NCI-H1694 treated with DMSO at 0.1 percent for 48 hours (cell line): ENCODE measurements at places on chromosomes 2 and 18.

DNA sequence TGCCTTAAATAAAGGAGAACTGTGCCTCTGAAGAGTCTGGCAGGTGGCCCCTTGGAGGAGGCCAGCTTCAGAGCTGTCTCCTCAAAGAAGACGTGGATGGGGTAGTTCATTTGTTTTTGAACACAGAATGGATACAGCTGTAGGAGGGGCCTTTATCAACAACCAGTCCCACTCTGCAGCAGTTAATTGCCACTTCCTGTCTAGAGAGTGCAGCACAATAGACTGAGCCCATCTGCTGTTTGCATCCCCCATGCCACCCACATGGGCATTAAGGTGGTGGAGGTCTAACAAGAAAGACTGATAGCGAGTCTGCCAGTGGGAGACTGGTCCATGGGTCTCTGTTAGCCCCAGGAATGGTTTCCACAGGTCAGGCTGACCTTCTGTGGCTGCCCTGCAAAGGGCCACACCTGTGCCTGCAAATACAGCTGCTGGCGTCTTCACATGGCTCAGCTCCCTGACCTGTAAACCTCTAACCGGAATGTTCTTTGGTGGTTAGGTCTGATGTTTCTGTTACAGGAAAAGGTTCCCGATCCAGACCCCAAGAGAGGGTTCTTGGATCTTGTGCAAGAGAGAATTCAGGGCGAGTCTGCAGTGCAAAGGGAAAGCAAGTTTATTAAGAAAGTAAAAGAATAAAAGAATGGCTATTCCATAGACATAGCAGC, 153.3 kb upstream of the ITGA6 start:
- DNase-seq = no peak

- no peak for DNase-seq
These were observed 119.0 kb downstream of the GCA start for GRCh38 chr2:162462911-162463310.

DNA sequence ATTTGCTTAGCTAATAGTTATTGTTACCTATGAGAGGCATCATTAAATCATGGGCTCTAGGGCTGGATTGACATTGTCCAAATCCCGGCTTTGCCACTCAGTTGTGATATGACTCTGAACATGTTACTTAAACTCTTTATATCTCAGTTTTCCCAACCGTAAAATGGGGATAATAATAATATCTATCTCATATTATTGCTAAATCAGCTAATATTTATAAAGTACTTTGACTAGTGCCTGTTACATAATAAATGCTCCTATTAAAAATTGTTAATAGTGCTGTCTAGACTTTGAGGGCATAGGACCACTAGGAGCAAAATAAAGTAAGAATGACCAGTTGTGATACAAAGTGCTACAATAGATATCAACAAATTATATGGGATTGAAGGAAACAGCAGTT, 376.3 kb upstream of the FIGN start:
- no peak for DNase-seq

- DNase-seq = no peak
These were observed 42.2 kb downstream of the CD302 start for GRCh38 chr2:159755788-159756187.

- peak; percentile 45 for DNase-seq
These were observed 34.8 kb upstream of the KLHL29 start for GRCh38 chr2:23350041-23350791.

- no peak for DNase-seq
These were observed 2.1 kb upstream of the DNAJC27 start for GRCh38 chr2:24973812-24974211.

DNA sequence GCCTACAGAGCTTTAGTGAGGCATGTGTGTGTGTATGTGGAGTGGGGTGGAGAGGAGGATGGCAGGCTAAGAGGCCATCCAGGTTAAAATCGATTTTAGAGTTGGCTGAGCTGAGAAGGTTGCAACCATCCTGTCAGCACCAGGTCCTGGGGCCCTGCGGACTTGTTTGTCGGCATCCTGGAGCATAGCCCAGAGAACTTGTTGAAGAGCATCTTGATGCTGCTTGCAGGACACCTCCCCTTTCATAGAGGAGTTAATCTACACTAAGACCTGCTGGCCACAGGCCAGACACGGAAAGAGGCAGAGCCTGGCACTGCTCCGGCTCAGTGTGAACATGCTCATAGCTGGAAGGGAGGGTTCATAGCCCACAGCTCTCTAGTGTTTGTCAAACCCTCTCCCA, 72.1 kb upstream of the RGPD5 start:
- DNase-seq = no peak

DNA sequence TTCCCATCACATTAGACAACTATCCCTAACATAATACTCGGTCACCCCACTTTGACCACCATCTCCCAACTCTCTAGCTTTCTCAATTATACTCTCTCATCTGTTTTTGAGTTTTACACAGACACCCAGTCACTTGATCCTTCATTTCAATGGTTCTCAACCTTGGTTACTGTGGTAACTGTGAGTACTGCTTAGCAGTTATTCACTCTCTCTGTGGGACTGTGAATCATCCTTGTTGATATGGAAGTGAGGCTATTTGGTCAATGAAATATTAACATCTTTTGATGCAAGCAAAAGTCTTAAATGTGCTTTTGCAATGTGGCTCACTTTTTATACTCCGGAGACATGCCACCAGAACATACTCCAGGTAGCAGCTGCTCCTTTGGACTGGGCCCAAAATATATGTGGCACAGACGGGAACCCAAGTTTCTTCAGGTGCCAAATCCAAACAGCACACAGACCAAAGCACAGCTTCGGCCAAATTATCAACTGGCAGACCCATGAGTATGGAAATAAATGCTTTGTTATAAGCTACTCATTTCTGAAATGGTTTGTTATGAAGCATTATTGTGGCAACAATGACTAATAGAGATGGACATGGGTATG, 75.0 kb upstream of the SLC25A52 start:
- no peak for DNase-seq

GRCh38 chr2:85188852-85189251, 55.7 kb downstream of the TCF7L1 start:
- DNase-seq = peak; percentile 32

DNA sequence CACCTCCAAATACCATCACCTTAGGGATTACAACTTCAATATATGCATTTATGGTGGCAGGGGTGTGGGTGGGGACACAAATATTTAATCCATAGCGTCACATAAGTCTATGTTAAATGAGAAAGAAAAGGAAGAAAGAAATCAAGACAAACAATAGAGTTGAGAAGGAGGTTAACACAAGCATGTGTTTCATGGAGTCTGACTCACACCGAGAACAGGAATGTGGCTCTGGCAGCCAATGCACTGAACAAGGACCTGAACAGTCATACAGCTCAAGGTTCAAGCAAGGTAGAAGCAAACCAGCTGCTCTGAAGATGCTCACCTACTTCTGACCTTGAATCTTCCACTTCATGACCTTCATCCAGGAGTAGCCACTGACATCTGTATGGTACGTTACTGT, 36.2 kb upstream of the LPIN1 start:
- DNase-seq = no peak

DNA sequence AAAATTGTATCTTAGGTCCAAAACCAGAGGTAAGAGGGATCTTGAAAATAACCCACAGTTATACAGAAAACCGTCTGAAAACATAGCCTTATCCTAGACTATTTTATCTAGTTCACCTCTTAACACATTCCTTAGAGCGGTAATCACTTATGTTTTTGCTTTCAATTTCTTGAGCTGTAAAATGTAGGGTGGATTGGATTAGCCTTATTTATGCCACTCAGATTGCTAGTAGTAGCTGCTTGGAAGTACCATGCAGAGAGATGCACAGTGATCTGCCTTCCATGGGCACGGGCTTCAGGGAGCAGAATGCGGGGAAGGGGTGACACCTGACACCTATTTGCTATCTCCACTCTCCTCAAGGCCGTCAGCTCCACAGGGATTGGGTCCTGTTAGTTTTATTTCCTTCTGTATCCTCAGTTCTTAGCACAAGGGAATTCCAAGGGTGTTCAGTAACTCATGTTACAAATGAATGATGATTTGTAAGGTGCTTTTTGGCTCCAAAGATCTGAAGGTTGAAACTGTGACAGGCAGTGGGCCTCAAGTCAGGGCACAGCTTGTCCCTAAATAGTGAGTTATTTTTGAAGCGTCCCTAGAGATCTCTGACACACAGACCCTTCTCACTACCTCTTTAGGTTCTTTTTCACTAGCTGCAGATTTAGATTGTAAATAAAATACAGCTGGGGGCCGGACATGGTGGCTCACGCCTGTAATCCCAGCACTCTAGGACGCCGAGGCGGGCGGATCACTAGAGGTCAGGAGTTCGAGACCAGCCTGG, 64.0 kb upstream of the PMAIP1 start:
- DNase-seq = no peak

- DNase-seq = no peak
These were observed 149.6 kb downstream of the IRS1 start for GRCh38 chr2:226649871-226650660.

GRCh38 chr2:192153561-192153960, 41.2 kb downstream of the TMEFF2 start:
- DNase-seq = no peak

DNA sequence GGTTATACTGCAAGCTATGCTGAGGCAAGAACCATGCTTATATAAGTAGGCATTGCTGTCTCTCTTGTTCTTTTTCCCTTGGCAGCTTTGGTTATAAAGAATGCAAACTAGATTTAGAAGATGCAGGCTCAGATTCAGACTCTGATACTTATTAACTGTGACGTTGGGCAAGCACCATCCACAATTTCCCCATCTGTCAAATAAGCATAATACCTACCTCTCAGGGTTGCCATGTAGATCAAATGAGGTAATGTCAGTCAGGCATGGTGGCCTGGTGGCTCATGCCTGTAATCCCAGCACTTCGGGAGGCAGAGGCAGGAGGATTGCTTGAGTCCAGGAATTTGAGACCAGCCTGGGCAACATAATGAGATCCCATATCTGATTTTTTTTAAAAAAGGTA, 21.7 kb downstream of the ITGAV start:
- no peak for DNase-seq

GRCh38 chr2:190283783-190284182, 35.8 kb downstream of the HIBCH start:
- DNase-seq = no peak

- no peak for DNase-seq
These were observed 63.0 kb downstream of the GREB1 start for GRCh38 chr2:11596801-11597200.

GRCh38 chr2:100554798-100555407, 7.9 kb upstream of the PDCL3 start:
- DNase-seq = no peak
